Activated CD4-positive, CD25-positive, alpha-beta regulatory T cell treated with anti-CD3 and anti-CD28 coated beads, Interleukin-2, amount 50 U/mL, for 16 hours (primary cell): ENCODE measurements at places on chromosomes 5 and 9.
A peak's percentile ranks its signal among the peaks of the same experiment; 100 is the strongest.

DNA sequence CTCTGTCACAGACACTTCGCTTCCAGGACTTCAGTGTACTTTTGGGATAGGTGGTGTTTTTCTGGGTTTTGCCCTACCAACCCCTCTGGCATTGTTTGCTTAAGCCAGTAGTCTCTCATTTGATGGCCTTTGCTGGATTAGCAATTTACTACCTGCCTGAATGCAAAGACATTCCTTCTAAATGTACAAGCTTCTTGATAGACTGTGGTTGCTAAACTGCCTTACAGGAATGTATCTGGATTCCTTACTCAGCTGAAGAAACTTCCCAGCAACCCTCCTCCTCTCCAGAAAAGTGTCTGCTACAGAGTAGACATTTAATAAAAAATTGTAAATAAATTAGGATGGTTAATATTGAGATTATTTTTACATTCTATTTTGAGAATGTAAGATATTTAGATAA, 1916.7 kb downstream of the EFNA5 start:
- no peak for DNase-seq

DNA sequence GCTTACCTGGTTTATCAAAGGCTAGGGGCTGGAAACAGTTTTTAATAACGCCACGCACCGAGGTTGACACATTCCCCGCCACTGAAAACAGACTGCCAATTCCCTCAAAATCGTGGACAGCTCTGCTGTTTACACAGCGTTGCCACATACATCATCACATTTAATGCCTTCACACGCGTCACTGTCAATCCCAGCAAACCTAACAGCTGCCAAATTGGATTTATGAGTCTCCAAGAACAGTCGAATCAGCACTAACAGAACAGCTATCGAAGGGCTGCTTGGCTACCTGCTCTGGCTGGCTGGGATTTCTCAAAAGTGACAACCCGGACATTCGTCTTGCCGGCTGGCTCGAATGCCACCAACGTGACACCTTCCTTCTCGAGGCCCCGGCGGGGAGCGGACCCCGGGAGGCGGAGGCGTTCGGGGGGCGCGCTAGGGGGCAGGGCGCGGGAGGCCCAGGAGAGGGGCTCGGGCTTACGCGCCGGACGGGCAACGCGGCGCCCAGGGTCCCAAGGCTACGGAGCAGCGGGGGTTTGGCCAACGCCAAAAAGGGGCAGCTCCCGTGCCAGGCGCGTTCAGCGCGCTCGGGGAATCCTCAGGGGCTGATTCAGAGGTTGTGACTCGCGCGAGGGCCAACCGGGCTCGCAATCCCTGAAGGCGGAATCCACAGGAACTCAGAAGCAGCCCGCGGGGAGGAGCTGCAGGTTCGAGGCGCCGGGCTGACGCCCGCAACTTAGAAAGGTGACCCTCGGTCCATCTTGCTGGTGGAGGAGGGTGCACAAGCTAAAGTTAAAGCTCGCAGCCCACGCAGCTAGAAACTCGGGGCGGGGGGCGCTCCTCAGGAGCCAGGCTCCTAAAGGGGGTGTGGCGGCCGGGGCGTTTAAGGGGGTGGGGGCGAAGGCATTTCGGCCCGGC, 1.2 kb downstream of the CDC14B start:
- DNase-seq: no peak

DNA sequence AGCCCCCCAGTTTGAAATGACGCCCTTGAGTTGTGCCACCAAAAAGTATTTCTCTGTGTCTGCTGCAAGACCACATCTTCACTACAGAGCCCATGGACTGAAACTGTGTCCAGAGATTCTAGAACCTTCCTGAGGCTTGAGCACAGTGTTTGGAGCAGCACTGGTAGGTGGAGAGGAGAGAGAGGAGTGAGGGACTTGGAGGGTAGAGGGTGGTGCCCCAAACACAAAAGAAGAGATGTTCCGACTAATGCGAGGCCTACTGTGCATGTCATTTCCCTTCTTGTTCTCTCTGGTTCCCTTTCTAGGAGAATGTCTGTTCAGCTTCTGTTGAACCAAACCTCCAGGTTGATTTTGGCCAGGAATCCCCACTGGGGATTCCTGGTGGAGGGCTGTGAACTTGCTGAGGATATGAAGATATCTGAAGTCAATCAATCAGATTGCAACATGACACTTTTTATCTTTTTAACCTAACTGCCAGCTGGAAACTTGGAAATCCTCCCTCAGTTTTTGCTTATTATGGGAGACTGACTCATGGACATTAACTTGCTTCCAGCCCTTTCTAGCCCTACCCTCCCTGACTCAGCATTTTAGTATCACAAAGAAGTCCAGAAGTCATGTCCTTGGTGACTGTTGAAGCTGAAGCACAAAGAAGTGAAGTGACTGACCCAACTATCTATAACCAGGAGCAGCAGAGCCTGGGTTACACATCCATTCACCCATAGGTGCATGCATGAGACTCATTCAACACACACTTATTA, 154.5 kb downstream of the NR3C1 start:
- DNase-seq: no peak

GRCh38 chr9:132769906-132770769, 99.9 kb downstream of the GTF3C4 start:
- peak; percentile 16 for DNase-seq

DNA sequence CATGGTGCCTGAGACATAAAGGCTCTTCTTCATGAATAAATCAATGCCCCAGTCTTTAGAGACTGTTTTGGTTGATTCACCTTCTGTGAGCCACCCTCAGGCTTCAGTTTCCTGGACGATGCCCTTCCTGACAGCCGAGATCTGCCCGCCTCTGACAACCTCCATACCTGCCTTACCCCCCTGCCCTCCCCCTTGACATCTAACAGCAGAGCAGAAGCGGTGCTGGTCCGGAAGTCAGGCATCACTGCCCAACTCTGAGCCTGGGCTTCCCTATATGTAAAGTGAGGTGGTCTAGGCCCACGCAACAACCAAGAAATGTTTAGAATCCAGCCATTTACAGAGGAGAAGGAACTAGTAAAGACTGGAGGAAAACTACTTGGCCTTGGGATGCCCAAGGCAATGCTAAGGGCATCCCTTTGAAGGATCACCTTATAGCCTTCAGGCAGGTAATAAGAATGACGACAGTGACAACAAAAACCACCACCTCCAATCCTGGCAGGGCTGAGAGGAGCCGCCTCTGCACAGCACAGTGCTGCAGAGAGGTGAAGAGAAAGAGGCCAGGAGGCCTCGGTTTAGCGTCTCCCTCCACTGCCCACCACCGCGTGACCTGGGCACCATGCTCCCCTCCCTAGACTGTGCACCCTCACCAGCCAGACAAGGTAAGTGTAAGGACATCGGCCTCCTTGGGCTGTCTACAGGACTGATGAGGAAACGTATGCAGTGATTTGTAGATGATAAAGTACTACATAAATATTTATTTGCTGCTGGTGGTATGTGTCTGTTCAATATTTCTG, 35.3 kb upstream of the GABBR2 start:
- no peak for DNase-seq

DNA sequence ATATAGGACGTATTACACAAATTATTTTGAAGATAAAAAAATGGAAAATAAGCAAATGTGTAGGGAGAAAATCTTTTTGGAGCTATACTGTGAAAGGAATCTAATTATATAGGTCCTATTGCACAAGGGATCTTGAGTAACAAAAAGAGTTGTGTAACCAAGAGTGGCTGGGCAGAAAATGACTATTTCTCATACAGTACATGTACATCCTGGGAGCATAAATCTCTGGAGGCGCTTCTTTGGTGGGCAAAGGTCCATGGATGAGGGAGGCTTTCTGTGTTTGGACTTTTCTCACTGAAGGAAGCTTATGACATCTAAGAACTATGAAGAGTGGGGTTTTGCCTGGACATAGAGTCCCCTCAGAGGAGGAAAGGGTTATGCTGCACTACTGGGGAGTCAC, 29.8 kb downstream of the ANKS6 start:
- DNase-seq: no peak

- DNase-seq: no peak
These were observed 68.4 kb upstream of the IZUMO3 start for GRCh38 chr9:24614070-24614469.

GRCh38 chr9:115367780-115368525, 250.0 kb upstream of the TNC start:
- no peak for DNase-seq

- no peak for DNase-seq
These were observed at the start of gene TGFBI for GRCh38 chr5:136028782-136029742. TSS of gene TGFBI (plus strand) at chr5:136028988. CDS start at chr5:136029056, 68 bp downstream.

DNA sequence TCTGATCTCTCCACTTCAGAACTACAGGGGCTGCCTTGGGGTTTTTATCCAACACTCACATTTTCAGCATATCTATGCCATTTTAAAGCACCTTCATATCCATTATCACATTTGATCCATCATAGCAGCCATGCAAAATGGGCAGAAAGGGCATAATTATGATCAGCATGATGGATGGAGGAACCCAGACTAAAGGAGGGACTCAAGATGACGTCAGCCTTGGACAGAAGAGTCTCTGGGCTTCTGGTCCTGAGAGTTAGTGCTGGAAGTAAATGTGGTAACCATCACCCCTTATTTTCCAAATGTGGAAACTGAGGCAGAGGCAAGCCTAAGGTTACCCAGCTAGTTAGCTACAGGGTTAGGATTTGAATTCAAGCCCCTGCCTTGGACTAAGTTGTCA, 273.1 kb downstream of the DRD1 start:
- DNase-seq: no peak

- DNase-seq: no peak
These were observed 12.7 kb downstream of the FAT2 start for GRCh38 chr5:151578326-151579025.

GRCh38 chr9:38346811-38347210, 45.7 kb upstream of the ALDH1B1 start:
- no peak for DNase-seq

DNA sequence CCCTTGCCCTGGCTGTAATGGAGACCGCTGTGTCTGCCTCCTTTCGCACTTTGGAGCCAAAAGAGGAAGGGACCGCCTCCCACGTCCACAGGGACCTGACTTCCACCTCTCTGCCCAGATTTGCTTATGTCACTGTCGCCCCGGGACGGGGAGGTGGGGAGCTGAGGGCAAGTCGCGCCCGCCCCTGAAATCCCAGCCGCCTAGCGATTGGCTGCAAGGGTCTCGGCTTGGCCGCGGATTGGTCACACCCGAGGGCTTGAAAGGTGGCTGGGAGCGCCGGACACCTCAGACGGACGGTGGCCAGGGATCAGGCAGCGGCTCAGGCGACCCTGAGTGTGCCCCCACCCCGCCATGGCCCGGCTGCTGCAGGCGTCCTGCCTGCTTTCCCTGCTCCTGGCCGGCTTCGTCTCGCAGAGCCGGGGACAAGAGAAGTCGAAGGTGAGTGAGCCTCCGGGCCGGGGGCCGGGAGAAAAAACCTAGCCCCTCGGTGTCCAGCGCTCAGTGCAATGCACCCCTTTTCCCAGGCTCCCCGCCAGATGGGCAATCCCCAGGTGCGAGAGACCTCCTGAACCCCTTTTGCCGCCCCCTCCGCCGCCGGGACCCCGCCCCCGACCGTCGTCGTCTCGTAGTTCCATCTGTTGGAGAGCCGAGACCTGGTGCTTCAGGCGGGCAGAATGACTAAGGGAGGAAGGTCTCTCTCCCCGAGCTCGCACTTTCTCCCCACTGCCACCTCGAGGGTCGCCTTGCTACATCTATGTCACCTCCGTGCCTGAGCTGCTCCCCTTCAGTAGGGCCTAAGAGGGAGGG, at the start of gene GPX3:
TSS of gene GPX3 (plus strand) at position 288 of the 807 bp plus-strand sequence. CDS start at position 352, 64 bp downstream.
- DNase-seq: no peak

- no peak for DNase-seq
These were observed 83.5 kb upstream of the BOD1 start for GRCh38 chr5:173699966-173700365.

- DNase-seq: no peak
These were observed 91.4 kb upstream of the RANBP6 start for GRCh38 chr9:6106711-6107339.

- no peak for DNase-seq
These were observed 84.3 kb upstream of the SLC1A3 start for GRCh38 chr5:36521838-36522745.

DNA sequence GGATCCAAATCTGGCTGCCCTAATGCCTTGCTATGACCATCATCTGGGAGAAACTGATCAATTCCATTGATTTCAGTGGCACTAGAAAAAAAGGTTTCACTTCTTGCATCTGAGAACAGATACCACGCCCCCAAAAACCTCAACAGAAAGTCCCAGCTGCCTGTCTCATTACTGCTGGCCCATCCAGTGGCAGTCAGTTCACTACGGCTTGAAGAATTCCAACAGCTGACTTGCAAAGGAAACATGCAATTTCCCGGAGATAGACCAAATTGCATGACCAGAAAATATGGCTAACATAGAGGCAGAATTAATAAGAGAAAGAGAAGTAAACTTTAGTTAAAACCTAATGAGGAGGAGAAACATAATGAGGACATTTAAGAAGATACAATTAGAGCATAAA, 48.6 kb downstream of the UGCG start:
- no peak for DNase-seq

DNA sequence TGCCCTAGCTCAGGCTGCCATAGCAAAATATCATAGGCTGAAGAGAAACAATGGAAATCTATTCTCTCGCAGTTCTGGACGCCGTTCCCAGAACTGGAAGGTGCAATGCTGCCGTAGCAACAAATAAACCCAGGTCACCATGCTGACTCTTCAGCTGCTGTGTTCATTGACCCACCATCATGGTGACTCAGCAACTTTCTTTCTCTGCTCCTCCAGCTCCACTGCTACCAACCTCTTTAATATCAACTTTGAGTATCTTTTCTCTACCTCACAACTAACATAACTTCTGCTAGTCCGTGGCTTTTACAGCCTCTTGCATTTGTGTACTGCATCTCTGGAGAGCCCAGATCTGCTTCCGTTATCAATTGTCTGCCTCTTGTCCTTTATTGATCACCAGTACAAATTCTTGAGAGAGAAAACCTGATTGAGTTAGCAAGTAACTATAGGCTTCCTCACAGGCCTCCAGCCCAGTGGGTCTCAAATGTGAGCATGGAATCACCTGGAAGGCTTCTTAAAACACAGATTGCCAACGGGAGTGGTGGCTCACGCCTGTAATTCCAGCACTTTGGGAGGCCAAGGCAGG, 47.3 kb upstream of the SLC30A5 start:
- DNase-seq: no peak

GRCh38 chr5:77569409-77569808, 69.1 kb downstream of the OTP start:
- no peak for DNase-seq

DNA sequence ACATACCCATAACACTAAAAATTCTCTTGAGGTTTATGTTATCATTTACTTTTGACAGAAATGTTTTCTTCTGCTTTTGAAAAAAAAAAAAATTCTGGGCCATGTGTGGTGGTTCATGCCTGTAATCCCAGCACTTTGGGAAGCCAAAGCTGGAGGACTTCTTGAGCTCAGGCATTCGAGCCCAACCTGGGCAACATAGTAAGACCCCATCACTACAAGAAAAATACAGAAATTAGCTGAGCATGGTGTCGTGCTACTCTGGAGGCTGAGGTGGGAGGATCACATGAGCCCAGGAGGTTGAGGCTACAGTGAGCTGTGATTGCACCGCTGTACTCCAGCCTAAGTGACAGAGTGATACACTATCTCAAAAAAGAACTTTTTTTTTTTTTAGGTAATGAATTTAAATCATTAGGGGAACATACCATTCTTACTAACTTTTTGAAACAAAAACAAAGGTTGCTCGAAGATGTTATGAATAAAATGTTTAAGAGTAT, 148.8 kb upstream of the DMRT1 start:
- no peak for DNase-seq

- DNase-seq: no peak
These were observed 5.5 kb downstream of the PDCL start for GRCh38 chr9:122822938-122823337.

GRCh38 chr9:118290116-118290515, 585.9 kb downstream of the TLR4 start:
- no peak for DNase-seq
